ENCODE measurements at places on chromosomes 1 and 21.

GRCh38 chr1:13781228-13781627 lies 81.2 kb downstream of the PRDM2 start:
- no peak for DNase-seq

GRCh38 chr1:39566441-39567137 lies 10.0 kb downstream of the PABPC4 start:
- no peak for DNase-seq

DNA sequence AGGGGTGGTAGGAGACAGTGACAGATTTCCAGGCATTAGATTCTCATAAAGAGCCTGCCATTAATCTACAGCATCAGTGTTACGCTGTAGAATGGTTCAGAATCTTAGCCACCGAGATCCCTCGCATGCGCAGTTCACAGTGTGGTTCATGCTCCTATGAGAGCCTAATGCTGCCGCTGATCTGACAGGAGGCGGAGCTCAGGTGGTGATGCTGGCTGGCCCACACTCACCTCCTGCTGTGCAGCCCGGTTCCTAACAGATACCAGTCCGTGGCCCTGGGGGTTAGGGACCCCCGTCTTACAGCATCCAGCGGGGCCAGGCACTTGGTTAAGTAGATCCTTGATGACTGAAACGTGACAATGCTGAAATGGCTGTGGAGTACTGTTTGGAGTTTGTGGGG lies 163.6 kb upstream of the C1orf21 start:
- no peak for DNase-seq

DNA sequence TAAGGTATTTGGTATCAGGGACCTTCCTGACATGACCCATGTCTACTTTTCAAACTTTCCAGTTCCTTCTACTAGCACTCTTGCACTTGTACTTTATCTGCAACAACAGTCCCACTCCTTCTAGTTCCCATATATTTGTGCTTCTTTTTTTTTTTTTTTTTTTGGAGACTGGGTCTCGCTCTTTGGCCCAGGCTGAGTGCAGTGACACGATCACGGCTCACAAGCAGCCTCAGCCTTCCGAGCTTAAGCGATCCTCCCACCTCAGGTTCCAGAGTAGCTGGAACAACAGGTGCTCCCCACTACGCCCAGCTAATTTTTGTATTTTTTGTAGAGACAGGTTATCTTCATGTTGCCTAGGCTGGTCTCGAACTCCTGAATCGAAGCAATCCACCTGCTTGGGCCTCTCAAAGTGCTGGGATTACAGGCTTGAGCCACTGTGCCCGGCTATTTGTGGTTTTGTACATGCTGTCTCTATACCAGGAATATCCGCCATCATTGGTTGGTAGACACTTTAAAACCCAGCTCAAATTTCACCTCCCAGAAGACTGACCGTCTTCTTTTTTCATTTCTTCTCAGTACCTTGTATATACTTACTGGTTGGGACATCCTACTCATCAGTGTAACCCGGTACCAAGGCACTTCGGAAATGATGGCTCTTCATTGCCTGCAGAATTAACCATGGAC lies 1.1 kb downstream of the ZMYM1 start:
- no peak for DNase-seq

- DNase-seq: no peak
Observed at GRCh38 chr1:3689138-3689750, 36.9 kb downstream of the TP73 start.

DNA sequence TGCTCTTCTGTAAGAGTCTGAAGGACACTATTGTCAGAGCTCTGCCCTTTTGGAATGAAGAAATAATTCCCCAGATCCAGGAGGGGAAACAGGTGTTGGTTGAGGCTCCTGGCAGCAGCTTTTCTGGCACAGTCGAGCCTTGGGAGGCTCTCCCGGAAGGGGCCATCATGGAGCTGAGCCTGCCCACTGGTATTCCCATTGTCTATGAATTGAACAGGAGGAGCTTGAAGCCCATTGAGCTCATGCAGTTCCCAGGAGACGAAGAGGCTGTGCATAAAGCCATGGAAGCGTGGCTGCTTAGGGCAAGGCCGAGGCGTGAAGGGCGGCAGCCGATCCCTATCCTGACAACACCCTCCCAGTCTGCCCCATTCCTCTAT lies 26.6 kb downstream of the UBE4B start:
- DNase-seq: no peak

DNA sequence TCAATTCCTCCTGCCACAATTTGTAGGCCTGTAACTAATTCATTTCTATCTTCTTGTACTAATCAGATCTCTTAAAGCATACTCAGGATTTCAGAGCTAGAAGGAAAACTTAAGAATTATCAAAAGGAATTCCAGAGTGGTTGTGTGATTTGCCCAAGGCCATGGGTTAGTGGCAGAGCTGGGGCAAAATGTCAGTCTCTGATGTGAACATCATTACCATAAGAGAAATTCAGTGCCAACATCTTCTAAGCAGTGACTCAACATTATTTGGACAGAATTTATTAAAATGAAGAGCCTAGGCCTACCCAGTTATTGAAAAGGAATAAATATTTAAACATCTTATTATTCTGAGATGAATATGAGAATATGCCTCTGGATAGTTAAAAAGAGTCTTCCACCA lies 14.5 kb downstream of the ST6GALNAC5 start:
- DNase-seq: no peak

DNA sequence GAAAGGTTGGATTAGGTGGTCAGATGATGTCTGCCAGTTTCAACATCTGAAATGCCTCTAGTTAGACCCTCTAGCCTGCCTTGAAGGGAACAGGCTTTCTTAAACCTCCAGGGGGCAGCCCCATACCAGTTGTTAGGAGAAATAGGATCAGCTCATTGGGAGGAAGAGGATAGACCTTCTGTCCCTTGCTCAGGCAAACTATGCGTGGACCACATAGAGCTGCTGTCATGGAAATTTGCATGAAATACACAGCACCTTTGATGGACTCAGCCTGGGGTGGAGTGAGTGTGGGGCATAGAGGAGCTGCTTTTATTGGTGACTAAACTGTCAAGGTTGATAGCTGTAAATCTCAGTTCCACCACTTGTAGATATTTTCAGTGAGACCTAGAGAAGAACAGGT lies 38.4 kb upstream of the SPAG17 start:
- DNase-seq: no peak

- DNase-seq: no peak
Observed at GRCh38 chr1:235722858-235723257, 73.3 kb upstream of the GNG4 start.

- no peak for DNase-seq
Observed at GRCh38 chr1:236058141-236058934, 6.6 kb downstream of the NID1 start.

DNA sequence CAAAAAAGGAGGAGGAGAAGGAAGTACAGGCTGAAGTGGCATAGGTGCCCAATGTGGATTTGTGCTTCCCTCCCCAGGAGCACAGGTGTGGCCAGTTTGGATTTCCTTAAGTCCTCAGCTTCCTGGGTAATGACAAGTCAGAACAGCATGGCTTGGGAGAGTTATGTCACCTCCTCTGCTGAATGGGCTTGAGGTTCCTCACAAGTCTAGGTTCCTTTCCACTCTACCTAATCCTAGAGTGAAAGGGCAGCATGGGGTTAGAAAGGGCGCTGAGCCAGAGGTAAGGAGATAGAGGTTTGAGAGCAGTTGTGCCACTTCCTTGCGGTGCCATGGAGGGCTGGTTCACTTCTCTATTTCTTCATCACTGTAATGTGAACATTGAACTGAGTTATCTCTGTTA lies 35.5 kb upstream of the IL20 start:
- DNase-seq: no peak

- DNase-seq: no peak
Observed at GRCh38 chr1:202134645-202135172, 9.8 kb downstream of the ARL8A start.
